ENCODE measurements at places on chromosomes 1 and 21.

- no peak for DNase-seq
Measured at GRCh38 chr1:23152966-23153684, 15.5 kb downstream of the LUZP1 start.

- DNase-seq: no peak
Measured at GRCh38 chr1:108000620-108001111, 35.7 kb upstream of the VAV3 start.

GRCh38 chr1:98949166-98949565, 55.5 kb downstream of the PLPPR5 start:
- DNase-seq: no peak

- DNase-seq: no peak
Measured at GRCh38 chr21:43297989-43298388, 128.9 kb downstream of the SIK1 start.

- no peak for DNase-seq
Measured at GRCh38 chr1:220497220-220497947, 30.6 kb upstream of the MARK1 start.

- DNase-seq: no peak
Measured at GRCh38 chr1:100955322-100955721, 59.4 kb downstream of the SLC30A7 start.

- DNase-seq: no peak
Measured at GRCh38 chr1:185984113-185984836, 250.1 kb downstream of the HMCN1 start.

DNA sequence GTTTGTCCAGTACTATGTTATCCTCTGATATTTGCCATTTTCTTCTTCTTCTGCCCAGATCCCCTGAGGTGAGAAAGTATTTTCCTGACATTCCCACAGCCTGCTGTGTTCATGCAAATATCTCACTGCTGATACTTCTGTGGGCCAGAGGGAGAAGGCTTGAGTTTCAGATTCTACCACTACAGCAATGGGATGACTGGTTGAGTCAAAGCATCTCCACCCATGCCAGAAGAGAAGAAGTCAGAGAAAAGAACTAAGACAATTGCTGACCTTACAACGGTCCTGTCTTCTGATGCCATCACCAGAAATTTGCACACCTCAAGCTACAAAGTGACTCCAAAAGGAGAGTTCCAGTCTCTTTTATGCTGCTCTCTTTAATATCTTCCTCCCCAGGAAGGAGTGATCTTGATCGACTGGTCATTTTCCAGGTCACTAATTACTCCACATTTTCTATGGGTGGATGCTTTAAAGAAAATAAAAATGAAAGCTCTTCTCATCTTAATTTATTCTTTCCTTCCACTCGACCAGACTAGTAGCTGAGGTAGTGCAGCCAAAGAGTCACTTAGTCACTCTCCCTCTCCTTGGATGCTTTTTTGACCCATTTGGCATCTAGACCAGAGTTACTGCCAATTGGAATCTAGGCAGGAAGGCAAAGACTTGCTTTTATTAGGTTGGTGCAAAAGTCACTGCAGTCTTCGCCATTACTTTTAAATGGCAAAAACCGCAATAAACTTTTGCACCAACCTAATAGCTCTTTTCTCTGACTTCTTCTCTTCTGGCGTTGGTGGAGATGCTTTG, 195.1 kb downstream of the PTPRC start:
- DNase-seq: no peak

DNA sequence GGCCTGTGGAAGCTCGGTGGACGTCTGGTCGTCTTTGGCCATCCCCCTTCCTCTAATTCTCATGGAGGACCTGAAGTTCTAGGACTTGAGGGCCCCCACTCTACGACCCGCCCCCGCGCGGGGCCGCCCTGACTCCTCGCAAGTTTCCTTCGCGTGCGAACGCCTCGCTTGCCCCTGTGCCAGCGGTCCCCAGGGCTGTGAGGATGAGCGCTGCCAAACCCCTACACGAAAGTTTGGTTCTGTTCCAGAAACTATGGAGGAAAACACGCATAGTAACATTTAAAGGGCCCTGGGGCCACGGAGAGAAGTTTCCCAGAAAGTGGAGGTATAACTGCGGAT, 304 bp upstream of the GNG12 start:
- DNase-seq: no peak

- DNase-seq: peak; percentile 13
Measured at GRCh38 chr21:45991606-45992300, 10.2 kb downstream of the COL6A1 start.

DNA sequence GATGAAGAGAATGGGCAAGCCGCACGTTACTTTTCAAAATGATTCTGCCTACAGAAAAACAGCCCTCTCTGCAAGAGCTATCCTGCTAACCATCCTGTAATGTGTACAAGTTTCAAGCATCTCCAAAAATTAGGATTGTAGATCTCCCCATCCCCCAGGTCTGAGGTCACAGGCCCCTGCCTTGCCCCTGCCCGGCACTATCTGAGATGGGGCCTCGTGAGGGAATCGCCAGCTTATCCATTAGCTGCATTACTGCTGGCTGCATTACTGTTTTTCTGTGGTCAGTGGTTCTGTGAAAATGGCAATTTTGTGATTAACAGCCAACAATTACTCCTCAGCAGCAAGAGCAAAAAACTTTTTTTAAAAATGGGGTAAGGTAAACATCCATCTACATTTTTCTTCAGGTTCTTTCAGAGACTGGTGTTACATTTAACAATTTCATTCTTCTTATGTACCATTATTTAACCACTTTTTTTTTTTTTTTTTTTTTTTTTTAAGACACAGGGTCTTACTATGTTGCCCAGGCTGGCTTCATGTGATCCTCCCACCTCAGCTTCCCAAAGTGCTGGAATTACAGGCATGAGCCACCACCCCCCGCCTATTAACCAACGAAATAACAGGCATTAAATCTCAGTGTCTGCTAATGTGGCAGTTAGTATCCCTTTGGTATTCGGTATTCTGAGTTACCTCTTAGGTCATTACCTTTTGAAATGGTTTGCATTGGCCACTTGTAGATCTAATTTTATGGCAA, 83.8 kb downstream of the MRPL37 start:
- DNase-seq: no peak

- no peak for DNase-seq
Measured at GRCh38 chr1:162687870-162688269, 55.6 kb downstream of the DDR2 start.

DNA sequence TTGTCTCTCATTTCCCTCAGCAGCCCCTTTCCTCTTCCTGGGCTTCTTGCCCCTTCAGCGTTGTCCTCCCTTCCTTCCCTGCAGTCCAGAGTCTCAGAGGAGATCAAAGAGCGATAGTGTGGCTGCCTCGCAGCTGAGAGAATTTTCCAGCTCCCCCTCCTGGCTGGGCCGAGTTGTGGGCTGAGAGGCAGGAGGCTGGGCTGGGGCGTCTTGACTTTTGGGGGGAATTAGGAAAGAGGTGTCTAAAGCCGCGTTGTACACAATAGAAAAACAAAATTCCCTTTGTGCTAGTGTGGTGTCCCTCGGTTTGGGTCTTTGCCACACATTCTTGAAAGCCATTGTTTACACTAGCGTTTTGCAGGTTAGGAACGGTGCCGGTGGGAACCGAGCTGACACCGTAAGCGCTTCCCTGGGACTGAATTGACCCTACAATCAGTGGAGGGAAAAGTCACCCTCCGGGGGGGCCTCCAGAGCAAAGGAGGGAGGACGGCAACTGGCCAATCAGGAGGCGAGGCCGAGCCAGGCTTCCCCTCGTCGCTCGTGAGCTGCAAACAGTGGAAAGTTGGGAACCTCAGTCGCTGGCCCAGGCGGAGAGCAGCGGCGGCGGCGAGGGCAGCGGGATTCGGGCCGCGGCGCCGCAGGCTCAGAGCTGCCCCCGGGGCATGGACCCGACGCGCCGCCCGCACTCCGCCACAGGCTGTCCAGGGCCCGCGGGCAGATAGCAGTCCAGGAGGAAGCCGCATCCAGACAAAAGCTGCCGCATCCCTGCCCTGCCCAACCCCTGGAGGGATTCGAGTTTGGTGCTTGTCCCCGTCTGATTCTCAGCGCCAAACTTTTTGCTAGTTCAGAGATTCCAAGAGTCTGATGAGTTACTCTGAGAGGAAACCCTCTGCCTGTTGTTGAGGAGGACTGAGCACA, at the start of gene HMCN1:
Gene HMCN1, plus strand, starts transcription at position 574 of the 918 bp plus-strand sequence. CDS start 389 bp downstream, outside the sequence.
- peak; percentile 57 for DNase-seq

DNA sequence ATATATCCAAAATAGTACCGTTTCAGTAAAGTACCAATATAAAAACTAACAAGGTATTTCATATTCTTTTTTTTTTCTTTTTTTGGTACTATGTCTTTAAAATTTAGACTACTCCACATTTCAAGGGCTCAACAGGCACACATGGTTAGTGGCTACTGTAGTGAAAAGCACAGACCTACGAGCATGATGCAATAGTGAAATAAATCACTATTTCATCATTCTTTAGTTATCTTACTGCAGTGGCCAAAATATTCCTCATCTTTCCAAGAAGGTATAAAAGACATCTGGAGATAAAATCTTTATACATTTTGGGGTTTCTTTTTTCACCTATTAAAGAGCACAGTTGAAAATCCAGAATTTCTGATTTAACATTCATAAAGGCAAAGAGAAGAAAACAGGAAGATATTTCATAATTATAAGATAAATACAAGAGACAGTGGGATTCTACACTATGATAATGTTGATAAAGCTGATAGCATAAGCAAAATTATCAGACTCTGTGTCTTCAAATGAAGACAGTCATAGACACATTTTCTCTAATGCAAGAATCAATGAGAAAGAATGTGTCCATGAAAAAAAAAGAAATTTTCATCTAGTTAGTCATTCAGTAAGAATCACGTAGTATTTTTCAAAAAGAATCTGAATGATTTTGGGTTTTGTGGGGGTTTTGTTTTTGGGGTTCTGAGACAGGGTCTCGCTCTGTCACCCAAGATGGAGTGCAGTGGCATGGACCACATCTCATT, 41.9 kb downstream of the CEP170 start:
- no peak for DNase-seq

GRCh38 chr1:37158113-37158749, 123.9 kb upstream of the GRIK3 start:
- DNase-seq: peak; percentile 57

- DNase-seq: no peak
Measured at GRCh38 chr1:59026472-59026948, 242.7 kb upstream of the JUN start.

- no peak for DNase-seq
Measured at GRCh38 chr21:29382030-29382654, 83.4 kb downstream of the BACH1 start.

DNA sequence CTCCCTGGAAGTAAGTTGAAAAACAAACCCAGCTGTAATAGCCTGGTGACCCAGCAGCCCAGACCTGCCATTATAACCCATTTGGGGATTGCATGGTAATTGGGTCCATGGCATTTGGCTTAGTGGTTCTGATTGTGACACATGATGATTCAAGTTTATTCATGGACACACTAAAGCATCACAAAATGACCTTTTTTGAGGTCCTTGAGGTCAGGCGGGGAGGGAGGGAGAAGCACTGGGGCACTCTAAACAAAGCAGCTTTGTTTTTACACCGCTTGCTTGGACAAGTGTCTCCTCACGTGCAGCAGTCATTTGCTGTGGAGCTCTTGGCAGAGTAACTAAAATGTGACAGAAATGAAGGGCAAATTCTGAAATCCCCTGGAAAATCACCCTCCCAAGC, 241.0 kb upstream of the SGIP1 start:
- DNase-seq: peak; percentile 39

DNA sequence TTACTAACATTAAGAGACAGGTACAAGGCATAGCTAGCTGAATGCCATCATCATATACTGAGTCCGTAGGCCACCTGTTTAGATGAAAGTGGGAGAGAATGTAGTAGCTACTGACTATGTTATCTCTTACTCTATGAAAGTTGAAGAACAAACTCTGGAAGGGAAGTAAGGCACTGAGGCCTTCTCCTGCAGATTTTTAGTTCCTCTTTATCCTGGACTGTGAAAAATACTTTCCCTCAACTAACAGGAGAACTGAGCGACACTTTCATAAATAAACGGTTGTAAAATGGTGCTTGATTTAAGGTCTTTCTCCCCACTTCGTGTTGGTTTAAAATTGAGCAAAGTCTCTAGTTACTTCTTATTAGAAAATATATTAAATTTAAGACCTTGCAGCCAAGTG, 101.9 kb downstream of the FNBP1L start:
- no peak for DNase-seq

- peak; percentile 99 for DNase-seq
Measured at GRCh38 chr1:113811888-113812660, at the start of gene RSBN1. RSBN1 (minus strand) TSS chr1:113812476; CDS start chr1:113812412, 64 bp downstream.

- no peak for DNase-seq
Measured at GRCh38 chr1:215018555-215018954, 64.0 kb upstream of the KCNK2 start.

GRCh38 chr1:19065526-19066247, 109.2 kb upstream of the IFFO2 start:
- no peak for DNase-seq

DNA sequence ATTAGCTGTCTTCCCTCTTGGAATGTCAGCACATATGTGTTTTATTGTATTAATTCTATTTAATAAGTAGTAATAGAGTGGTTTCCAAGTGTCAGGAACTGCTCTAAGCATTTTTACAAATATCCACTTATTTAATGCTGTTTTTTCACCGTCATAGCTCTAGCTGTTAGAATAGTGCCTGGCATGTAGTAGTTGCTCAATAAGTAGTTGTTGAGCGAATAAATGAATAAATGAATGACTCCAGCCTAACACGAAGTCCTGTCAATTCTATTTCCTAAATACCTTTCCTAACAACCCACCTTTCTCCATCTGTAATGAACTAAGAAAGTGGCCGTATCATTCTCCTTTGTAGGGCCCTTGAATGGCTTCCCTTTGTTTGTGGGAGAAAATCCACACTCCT, 312.5 kb downstream of the DISC1 start:
- no peak for DNase-seq

- DNase-seq: no peak
Measured at GRCh38 chr1:166960858-166961474, 14.4 kb downstream of the ILDR2 start.

DNA sequence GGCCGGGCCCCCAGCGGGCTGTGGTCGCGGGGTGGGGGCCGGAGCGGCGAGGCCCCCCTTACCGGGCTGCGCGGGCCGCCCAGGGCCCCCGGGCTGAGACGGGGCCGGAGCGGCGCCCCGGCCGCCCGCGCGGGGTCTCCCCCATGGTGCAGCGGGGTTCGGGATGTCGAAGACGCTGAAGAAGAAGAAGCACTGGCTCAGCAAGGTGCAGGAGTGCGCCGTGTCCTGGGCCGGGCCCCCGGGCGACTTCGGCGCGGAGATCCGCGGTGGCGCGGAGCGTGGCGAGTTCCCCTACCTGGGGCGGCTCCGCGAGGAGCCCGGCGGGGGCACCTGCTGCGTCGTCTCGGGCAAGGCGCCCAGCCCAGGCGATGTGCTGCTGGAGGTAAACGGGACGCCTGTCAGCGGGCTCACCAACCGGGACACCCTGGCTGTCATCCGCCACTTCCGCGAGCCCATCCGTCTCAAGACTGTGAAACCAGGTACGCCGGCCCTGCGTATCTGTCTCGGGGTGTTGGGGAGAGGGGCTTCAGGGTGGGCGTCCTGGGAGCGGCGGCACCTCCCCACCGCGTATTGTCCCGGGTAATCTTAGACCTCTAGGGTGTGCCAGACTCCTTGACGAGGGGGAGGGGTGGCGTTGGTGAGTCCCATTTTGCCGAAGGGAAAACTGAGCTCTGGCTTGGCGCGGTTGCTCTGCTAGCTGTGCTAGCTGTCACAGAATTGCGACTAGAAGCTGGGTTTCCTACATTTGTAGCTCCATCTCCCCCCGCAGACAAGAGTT, 745 bp downstream of the MAGI3 start:
- DNase-seq: no peak

GRCh38 chr1:9718006-9718680, 66.6 kb downstream of the PIK3CD start:
- no peak for DNase-seq

- DNase-seq: no peak
Measured at GRCh38 chr21:45048026-45048698, 26.2 kb upstream of the ADARB1 start.

Data from dorsolateral prefrontal cortex (tissue), 122 donors.